ENCODE measurements at places on chromosomes 13 and 19.

DNA sequence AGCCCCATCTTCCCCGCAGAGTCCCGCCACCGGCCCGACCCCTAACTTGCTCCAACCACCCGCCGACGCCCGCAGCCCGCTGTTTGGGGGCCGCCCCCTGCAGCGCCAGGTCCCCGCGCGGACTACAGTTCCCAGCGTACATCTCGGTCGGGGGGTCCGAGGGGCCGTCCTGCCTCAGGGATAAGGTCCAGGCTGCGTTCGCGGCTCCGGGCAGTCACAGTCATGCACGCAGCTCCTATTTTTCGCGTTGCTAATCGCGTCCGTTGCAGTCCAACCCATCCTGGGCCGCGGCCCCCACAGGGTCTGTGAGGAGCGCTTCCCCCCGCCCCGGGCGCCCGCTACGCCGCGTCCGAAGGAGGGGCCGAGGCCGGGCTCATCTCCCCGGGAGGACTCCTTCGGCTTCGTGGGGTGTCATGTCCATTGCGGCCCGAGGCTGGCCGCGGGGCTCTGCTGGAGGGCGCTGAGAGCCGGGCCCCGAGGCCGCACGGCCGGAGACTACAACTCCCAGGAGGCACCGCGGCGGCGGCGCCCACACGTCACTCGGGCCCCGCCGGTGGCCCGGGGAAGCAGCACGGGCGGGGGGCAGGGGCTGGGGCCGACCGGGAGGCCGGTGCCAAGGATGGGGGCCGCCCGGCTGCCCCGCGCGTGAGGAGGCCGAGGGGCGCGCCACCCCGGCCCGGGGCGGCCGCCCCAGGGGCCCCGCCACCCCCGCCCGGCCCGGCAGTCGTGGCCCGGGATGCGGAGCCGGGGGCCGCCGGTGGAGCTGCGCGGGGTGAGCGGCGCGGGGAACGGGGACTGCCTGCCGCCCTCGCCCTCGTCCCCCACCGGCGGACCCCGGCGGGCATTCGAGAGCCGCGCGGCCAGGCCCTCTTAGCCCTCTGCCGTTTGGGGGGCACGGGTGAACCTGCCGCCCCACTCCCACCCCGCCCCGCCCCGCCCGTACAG, at the start of gene MAP3K10:
MAP3K10 (plus strand) TSS at position 536 of the 945 bp plus-strand sequence. CDS start 606 bp downstream, outside the sequence.
- peak; percentile 65 for DNase-seq

- peak; percentile 20 for DNase-seq
Observed at GRCh38 chr19:42352301-42353259, 27.1 kb downstream of the MEGF8 start.

GRCh38 chr19:57747472-57747807, 825 bp downstream of the ZNF776 start:
- DNase-seq, result no peak

DNA sequence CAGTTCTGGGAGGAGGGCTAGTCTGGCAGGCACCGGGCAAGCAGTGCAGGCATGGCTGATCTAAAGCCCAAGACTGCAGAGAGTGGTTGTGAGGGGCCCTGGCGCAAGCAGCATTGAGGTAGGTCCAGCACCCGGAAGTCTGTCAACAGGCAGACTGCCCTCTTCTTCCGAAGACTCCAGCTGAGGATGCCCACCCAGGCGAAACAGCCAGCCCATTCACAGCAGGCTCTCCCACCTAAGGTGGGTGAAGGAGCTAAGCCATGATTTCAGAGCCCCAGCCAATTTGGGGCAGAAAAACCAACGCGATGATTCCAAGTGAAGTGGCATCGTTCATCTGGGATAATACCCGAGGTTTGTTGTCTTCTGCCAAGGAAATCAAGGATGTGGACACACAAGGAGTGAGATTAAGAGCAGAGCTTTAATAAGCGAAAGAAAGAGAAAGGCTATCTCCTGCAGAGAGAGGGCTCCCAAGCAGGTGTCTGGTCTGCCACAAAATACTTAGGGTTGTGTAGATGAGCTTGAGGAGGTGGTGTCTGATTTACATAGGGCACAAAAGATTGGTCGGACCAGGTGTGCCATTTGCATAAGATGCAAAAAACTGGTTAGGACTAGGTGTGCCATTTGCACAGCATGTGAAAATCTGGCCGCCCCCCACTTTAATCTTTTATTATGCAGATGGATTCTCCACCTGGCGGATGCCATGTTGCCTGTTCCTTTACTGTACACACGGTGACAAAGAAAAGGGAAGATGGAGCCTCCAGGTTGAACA, 22.6 kb downstream of the FAM124A start:
- no peak for DNase-seq

- DNase-seq, result no peak
Observed at GRCh38 chr19:6970443-6970842, 50.8 kb downstream of the MBD3L2B start.

- no peak for DNase-seq
Observed at GRCh38 chr13:87356314-87356713, 314.9 kb upstream of the SLITRK5 start.

DNA sequence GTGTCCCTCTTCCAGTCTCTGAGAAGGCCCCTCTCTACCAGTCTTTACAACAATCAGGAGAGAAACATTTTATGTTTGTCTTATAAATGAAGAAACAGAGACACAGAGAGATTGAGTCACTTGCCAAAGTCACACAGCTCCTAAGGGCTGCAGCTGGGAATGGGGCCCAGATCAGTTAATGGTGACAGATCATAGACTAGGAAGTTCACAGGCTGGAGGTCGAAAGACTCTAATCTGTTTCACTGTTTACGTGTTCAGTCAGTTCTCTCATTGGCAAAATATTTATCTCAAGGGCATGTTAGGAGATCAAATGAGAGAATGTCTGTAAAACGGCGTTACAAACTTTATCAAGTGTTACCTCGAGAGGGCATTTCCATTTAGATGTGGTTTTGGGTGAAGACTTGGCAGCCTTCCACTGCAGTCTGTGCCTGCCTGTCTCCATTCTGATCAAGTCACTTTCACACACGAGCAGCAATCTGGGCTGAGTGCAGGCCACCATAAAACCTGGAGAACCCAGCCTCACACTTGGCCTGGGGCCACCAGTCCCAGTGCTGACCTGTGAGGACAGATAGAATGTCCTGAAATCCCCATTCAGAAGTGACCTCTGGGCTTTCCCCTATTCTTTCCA, 65.1 kb downstream of the SIAH3 start:
- DNase-seq, result no peak

DNA sequence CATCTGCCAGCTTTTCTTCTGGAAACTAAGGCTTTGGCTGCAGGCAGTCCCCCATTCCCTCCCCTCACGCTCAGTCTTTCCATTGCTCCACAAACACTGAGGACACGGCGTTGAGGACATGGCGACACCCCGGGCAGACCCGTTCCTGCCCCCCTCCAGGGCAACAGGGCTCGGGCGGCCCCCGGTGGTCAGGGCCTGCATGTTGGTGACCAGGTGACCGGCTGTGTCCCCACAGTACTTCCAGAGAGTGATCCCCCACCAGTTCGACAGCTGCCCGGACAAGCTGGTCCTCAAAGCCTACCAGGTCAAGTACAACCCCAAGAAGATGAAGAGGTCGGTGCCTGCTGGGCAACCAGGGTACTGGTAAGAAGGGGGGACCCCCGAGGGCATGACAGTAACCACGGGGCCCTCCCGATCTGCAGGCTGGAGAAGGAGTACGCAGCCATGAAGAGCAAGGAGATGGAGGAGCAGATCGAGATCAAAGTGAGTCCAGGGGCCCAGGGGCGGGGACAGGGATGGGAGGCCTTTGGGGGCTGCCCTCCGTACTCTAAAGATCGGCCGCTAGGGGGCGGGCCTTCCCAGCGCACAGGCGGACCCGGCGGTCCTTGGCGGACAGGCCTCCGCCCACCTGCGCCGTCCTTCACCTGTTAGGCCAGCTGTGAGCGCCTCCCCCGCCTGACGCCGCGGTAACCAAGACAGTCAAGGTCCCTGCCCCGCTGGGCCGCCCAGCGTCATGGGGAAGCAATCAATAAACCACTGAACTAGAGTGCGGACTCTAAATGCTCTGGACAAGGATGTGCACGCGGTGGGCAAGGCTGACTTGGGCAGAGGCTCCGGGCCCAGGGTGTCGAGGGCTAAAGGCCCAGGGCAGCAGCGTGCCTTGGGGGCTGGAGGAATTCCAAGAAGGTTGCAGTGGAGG, 21.1 kb downstream of the PRR36 start:
- DNase-seq, result peak; percentile 65

DNA sequence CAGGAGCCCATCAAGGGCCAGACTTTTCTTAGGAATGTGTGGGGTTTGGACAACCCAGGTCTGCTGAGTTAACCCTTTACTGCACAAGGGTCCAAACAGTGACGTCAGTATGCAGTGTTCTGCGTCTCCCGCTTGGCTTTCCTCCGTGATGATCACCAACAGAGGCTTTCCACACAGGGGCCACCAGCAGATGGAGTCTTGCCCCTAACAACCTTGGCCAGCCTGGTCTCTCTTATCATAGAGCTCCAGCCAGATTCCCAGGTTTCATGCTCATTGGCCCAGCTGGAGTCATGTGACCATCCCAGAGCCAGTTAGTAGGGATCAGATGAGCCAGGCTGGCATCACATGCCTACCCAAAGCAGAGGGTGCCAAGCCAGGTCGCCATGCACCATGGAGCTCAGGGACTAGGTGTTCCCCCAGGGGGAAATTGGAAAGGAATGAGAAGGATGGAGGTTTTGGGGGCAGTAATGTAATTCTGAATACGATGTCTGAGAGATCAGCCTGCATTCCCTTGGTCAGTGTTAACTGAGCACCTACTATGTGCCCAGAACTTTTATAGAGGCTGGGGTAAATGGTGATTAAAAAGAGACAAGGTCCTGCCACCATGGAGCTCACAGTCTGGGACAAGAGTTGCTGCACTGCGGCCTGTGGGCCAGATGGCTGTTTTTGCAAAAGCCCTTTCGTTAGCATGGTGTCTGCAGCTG, 61.2 kb downstream of the MYH14 start:
- no peak for DNase-seq

DNA sequence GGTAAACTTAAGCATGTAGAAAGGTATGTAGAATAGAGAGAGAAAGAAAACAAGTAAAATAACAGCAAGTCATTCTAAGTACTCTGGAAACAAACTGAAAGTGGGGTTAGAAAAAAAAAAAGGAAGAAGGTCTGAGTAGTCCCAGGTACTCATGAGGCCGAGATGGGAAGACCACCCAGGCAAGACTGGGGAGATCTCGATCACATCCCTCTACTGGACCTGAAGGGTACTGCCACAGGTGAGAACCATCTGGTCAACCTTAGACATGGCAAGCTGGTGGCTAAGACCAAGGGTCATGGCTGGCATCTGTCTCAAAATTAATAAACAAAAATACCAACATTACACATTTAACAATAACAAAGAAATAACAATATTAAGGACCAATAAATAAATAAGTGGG, 36.3 kb upstream of the ZNF724 start:
- no peak for DNase-seq

DNA sequence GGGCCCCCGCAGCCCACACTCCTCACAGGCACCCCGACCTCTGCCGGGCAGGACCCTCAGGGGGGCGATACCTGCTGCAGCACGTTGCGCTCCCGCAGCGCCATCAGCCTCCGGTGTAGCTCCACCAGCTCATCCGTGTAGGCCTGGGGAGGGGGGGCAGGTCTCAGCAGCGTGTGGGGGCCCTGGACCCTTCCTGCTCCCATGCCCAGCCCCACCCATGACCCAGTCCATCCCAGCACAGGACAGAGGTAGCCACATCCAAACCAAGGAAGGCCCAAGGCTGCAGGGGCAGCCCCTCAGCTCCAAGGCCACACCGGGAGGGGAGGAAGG, 66.5 kb downstream of the MLLT1 start:
- no peak for DNase-seq

- DNase-seq, result peak; percentile 29
Observed at GRCh38 chr13:111152844-111153243, 37.7 kb downstream of the ARHGEF7 start.

- DNase-seq, result peak; percentile 35
Observed at GRCh38 chr13:40672765-40673397, 6.4 kb upstream of the FOXO1 start.

DNA sequence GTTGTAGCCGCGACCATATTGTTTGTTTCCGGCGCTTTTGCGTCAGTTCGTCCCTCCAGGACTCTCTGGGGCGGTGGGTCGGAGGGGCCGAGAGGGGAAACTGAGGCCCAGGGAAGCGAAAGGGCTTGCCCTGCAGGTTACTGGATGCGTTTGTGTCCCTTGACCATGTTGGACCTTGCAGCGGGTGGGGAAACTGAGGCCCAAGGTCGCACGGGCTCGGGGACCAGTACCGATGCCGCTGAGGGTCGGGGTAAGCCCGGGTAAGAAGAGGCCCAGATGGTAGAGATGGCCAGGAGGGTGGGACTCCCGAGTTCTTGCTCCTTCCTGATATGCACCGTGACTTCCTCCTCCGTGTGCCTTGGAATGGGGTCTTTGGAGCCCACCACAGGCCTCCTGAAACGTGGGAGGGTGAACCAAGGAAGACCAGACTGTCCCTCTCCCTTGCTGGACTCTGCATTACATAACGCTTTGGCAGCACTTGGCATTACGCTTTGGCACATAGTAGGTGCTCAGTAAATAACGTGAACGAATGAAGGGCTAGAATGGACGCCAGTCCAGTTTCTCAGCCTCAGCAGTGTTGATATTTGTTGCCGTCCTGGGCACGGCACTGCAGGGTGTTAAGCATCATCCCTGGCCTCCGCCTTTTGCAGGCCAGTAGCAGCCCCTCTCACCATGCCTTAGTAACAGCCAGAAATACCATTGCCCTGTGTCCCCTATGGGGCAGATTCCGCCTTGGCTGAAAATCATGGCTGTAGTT, 743 bp downstream of the CHAF1A start:
- DNase-seq, result no peak

DNA sequence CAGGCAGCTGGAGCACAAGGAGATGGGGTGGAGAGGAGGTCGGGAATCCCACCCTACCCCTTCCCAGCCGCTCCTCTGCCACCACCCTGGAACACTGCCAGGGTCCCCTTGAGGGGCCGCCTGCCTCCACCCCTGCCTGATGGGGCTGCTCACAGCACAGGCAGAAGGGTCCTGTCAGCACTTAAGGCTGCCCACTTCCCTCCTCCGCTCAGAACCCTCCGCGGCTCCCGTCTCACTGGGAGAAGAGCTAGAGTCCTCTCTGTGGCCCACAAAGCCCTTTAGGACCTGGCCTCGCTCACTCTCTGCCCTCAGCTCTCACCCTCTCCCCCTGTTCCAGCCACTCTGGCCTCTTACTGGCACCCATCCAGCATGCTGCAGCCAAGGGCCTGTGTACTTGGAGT, 3.4 kb upstream of the POLD1 start:
- DNase-seq, result no peak

- DNase-seq, result no peak
Observed at GRCh38 chr13:35567406-35567980, 91.0 kb upstream of the MAB21L1 start.

GRCh38 chr19:48926909-48927308, 6.6 kb upstream of the DHDH start:
- peak; percentile 95 for DNase-seq

- peak; percentile 6 for DNase-seq
Observed at GRCh38 chr13:50128428-50128931, 113.2 kb downstream of the KCNRG start.

GRCh38 chr13:25803641-25804040, 248.2 kb downstream of the SHISA2 start:
- no peak for DNase-seq

DNA sequence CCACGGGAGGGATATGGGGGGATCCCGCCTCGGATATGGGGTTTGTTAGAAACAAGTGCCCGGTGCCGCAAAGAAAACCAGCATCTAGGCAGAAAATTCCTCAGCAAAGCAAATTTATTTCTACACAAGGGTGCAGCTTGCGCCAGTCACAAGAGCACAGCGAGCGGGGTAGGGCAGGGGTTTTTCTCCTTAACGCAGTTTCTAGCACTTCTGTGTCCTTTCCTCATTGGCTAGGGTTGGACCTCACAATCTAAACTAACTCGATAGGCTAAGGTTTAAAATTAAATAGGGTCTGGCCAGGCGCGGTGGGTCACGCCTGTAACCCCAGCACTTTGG, 595 bp downstream of the ZNF440 start:
- DNase-seq, result peak; percentile 51

Data from choroid plexus epithelial cell (primary cell).